Activated T-helper 1 cell treated with anti-CD3 and anti-CD28 coated beads, Interleukin-12 subunit alpha, Interleukin-12 subunit beta, Interleukin-2, Interleukin-4 antibody, amounts not matched to agents 30 ng/mL and 10 ng/mL and 1 ng/mL, durations not matched to agents 14 hours and 24 hours and 36 hours (primary cell): ENCODE measurements at places on chromosomes 4 and X.

DNA sequence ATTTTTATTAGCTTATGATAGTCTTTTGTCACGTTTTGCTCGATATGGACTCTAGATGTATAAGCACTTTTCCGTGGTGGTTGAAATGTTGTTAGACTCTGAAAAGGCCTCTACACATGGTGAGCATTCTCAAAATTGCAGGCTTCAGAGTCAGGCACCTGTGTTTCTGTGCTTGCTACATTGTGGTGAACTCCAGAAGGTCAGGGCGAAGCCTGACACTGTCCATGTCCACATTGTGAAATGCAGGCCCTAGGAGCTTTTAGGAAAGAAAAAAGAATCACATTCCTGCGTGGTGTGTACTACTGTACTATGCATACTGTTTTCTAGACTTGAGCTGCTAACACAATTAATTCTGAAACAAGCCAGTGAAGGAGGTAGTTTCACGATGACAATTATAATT lies 86.3 kb downstream of the HS3ST1 start:
- no peak for DNase-seq

DNA sequence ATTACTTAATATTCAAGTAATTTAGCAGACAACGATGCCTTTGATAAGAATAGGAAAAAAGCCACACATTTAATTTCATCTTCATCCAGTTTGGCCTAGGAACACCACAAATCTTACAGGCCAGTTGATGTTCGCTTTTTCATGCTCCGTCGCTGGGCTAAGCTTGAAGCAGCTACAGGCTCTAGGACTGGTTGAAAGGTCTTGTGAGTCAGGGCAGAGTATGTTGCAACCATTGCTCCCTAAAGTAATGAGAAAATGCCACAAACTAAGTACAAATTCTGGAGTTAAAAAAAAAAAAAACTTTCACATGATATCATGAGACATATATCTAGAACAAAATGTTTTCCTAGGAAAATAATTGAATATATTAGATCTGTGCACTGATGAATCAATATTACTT lies 123.8 kb downstream of the RPS6KA6 start:
- DNase-seq: no peak

- no peak for DNase-seq
Observed at GRCh38 chrX:29941287-29941686, 274.1 kb upstream of the MAGEB2 start.

DNA sequence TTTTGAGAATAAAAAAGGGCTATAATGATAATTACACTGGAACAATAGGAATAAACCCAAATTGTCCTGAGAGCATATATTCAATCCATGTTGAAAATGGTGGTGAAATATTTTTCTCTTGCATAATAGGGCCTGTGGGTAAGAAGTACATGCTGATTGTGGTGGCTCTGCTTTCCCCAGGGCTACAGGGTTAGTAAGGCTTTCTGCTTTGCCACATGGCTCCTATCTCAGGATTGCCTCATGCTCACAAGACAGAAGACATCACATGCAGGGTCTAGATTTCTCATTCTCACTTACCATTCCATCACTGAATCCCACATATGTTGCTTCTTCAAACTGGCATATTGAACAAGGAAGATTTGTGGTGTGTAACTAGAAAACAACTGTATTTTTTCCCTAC lies 12.4 kb upstream of the VEGFC start:
- no peak for DNase-seq

DNA sequence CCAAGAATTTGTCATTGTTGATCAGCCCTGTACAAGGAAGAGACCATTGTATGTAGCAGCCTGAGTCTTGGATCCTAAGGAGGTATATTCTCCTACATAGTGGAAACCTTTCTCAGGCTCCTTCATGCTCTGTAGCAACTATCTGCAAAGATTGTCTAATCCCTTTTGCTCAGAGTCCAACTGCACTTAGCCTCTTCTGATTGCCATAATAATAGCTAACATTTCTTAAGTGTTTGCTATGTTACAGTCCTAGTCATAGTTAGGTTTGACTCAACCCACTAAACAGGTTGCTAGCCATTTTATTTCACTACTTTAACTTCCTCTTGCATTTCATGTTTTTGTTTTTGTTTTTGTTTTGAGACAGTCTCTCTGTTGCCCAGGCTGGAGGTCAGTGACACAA lies 50.8 kb upstream of the SLC16A2 start:
- no peak for DNase-seq

- no peak for DNase-seq
Observed at GRCh38 chr4:101911616-101912015, 121.1 kb downstream of the BANK1 start.
